ENCODE measurements at places on chromosomes 1 and 21. TPM values are rescaled to one million over a fixed set of nuclear protein-coding genes. Genes with fewer than 3 reads are reported as not detected.

FCGR3A gene
- not detected for total RNA-seq

CYP4Z1 gene
- total RNA-seq = not detected

GUCA2B gene
- not detected for total RNA-seq

MX1 gene
- 2.0 TPM for total RNA-seq

DENND2D gene
- 1.6 TPM for total RNA-seq

SYT11 gene
- total RNA-seq = 1.3 TPM
